Activated T-helper 1 cell treated with anti-CD3 and anti-CD28 coated beads, Interleukin-12 subunit alpha, Interleukin-12 subunit beta, Interleukin-2, Interleukin-4 antibody, amounts not matched to agents 30 ng/mL and 10 ng/mL and 1 ng/mL, durations not matched to agents 14 hours and 24 hours and 36 hours (primary cell): ENCODE measurements at places on chromosomes 3 and 15. TPM values are rescaled to one million over a fixed set of nuclear protein-coding genes. Genes with fewer than 3 reads are reported as not detected.

SGO1 gene
- 17.8 and 18.3 TPM in 2 replicates for total RNA-seq

CEMIP gene
- total RNA-seq = 0.03 and 0.05 TPM in 2 replicates

GOLGA6L10 gene
- 0.32 and 1.2 TPM in 2 replicates for total RNA-seq

RAB6B gene
- total RNA-seq = 0.54 and 0.65 TPM in 2 replicates

CLDND1 gene
- 314 and 328 TPM in 2 replicates for total RNA-seq

RARRES1 gene
- total RNA-seq = not detected in 2 replicates

RASGRP1 gene
- total RNA-seq = 106 and 110 TPM in 2 replicates

UTS2B gene
- not detected in 2 replicates for total RNA-seq

RBMS3 gene
- 3.4 and 3.7 TPM in 2 replicates for total RNA-seq

ARRDC4 gene
- 1.3 and 1.5 TPM in 2 replicates for total RNA-seq

LRRC34 gene
- 2.8 and 2.9 TPM in 2 replicates for total RNA-seq

PFN2 gene
- 0.42 and 0.47 TPM in 2 replicates for total RNA-seq

PEX5L gene
- total RNA-seq = 0.17 and 0.67 TPM in 2 replicates

CLDN18 gene
- total RNA-seq = not detected in 2 replicates

ISLR gene
- total RNA-seq = not detected in 2 replicates

ITPKA gene
- 2.8 and 3.1 TPM in 2 replicates for total RNA-seq

SPCS1 gene
- total RNA-seq = 122 and 132 TPM in 2 replicates
